ENCODE measurements at places on chromosomes 1 and 21. TPM values are rescaled to one million over a fixed set of nuclear protein-coding genes. Genes with fewer than 3 reads are reported as not detected.

PEX10 gene
- polyA plus RNA-seq, result 16.5 TPM

GRCh38 chr1:217813031-217813430, 181.9 kb downstream of the SPATA17 start:
- no peak for DNase-seq
- H3K27me3 ChIP-seq, result no peaks in the 10 kb centered on the region
- H3K36me3 ChIP-seq, result no peaks in the 10 kb centered on the region

DNA sequence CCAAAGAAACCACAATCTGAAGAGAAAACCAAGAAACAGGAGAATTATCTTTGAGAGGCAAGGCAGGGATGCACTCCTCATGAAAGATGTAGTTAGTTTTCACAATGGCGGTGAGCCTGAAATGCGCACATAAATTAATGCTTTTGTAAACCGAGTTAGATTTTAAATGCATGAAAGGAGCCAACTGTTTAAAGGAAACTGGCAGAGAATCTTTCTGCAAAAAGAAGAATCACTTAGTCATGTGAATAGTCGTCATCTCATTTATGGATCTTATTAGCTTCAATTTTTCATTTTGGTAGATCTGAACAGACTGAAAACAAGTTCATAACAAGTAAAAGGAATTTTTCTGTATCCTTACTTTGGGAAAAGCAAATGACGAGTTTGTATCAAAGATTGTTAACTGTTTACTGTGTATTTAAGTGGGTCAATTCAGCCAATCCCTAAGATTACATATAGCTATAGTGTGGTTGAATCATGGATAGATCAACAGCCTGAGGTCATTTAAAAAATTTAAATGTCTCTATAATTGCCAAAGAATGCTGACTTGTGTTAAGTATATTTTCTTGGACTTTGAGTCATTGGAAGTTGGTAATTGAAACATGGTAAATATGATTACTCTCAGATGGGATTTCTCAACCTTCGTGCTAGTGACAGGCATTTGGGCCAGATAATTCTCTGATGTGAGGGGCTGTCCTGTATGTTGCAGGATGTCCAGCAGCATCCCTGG, 226.6 kb upstream of the KAZN start:
- no peak for DNase-seq
- no peaks in the 10 kb centered on the region for H3K27me3 ChIP-seq
- no peaks in the 10 kb centered on the region for H3K36me3 ChIP-seq
- H3K4me1 ChIP-seq, result no peaks in the 10 kb centered on the region
- no peak overlapping the region for H3K27ac ChIP-seq
- H3K4me3 ChIP-seq, result no peak overlapping the region

DNA sequence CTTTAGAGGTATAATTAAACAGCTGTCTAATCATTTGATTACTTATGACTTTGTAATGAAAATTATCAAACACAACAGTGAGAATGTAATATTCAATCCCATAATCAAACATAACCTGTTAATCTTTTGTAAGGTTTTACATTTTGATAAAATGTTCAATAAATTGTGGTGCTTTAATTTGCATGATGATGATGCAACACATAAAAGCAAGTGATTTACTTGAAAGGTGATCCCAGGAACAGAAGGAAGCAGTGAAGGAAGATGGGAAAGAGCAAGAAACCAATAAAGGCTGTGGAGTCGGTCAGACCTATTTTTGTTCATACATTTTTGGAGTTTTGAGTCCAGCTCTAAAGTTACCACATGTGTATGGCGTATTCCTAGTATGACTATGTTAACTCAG, 29.6 kb downstream of the ZNF695 start:
- H3K27ac ChIP-seq, result no peak overlapping the region
- no peaks in the 10 kb centered on the region for H3K27me3 ChIP-seq
- no peak for DNase-seq
- H3K36me3 ChIP-seq, result no peaks in the 10 kb centered on the region
- H3K4me3 ChIP-seq, result no peak overlapping the region

GRCh38 chr1:199399996-199400724, 627.4 kb upstream of the NR5A2 start:
- no peaks in the 10 kb centered on the region for H3K27me3 ChIP-seq
- H3K4me1 ChIP-seq, result no peaks in the 10 kb centered on the region
- H3K27ac ChIP-seq, result no peak overlapping the region
- DNase-seq, result no peak
- H3K36me3 ChIP-seq, result no peaks in the 10 kb centered on the region
- H3K4me3 ChIP-seq, result no peak overlapping the region

DNA sequence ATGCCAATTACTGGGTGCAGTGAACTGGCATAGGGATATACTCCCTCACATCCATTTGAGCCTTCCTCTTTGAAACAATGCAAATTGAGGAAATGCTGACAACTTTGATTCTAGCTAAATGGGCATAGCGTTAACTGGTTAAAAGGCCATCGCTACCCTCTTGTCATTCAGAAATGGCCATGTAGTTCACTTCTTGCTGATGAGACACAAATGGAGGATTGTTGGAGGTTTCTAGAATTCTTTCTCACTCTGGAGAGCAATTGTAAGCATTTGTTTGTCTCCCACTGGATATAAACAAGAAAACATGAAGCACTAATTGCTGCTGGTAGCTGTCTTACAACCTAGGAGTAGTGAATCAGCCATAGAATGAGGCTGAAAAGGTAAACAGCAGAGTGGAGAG, 14.4 kb downstream of the PRDX6 start:
- no peaks in the 10 kb centered on the region for H3K4me1 ChIP-seq
- no peak for DNase-seq
- no peaks in the 10 kb centered on the region for H3K27me3 ChIP-seq
- H3K27ac ChIP-seq, result no peak overlapping the region
- peaks cover 37% of the 10 kb centered on the region for H3K36me3 ChIP-seq

- H3K27ac ChIP-seq, result no peak overlapping the region
- H3K4me3 ChIP-seq, result no peak overlapping the region
- H3K4me1 ChIP-seq, result no peaks in the 10 kb centered on the region
- H3K27me3 ChIP-seq, result no peaks in the 10 kb centered on the region
- DNase-seq, result no peak
Observed at GRCh38 chr1:45840704-45841103, 37.3 kb downstream of the MAST2 start.

DNA sequence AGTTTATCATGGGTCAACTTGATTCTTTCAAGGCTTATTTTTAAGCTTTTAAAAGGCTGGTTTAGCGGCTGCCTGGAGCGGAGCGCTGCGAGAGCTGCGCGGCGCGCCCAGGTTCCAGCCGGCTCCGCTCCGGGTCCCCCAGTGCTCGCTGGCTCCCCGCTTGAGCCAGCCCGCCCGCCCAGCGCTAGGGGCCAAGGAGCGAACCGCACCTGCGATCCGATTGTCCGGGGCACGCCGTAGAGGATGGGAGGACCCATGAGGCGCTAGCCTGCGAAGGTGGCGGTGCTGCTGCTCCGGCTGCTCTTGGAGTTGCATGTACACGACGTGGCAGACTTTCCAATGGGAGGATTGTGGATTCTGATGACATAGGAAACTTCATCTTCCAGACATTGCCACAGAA, 9.9 kb upstream of the CFHR4 start:
- peaks cover 4% of the 10 kb centered on the region for H3K27me3 ChIP-seq
- H3K4me3 ChIP-seq, result no peak overlapping the region
- H3K27ac ChIP-seq, result no peak overlapping the region
- H3K4me1 ChIP-seq, result peaks cover 5% of the 10 kb centered on the region
- no peak for DNase-seq
- H3K36me3 ChIP-seq, result no peaks in the 10 kb centered on the region
